Stimulated activated CD8-positive, alpha-beta memory T cell treated with anti-CD3 and anti-CD28 coated beads, Interleukin-15, amount 100 ng/mL, for 24 hours (primary cell): ENCODE measurements at places on chromosomes 7 and 10.

DNA sequence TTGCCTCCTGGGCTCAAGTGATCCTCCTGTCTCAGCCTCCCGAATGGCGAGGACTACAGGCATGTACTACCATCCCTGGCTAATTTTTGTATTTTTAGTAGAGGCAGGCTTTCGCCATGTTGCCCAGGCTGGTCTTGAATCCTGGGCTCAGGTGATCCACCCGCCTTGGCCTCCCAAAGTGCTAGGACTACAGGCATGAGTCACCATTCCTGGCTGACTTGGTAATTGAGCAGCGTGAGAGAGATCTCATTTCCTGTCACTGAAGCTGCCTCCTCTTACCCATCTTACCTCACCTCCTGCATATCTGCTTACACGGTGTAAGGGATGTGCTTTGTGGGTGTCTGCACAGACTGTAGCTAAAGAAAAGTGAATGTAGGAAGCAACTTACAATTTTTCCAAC, 9.7 kb downstream of the IFIT3 start:
- DNase-seq = no peak

- DNase-seq = no peak
Measured at GRCh38 chr7:16590424-16590823, 55.1 kb downstream of the ANKMY2 start.

DNA sequence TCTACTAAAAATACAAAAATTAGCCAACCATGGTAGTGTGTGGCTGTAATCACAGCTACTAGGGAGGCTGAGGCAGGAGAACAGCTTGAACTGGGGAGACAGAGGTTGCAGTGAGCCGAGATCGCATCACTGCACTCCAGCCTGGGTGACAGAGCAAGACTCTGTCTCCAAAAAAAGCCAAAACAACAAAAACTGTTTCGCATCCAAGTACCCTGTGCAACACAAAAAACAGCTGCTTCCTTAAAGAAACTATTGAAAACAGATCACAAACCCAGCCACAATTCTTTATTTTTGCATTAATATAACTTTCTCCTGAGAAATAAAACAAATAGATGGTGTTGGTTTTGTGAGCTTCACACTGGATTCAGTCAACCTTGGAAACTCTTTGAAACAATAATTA, 112.1 kb upstream of the AFAP1L2 start:
- DNase-seq = no peak

GRCh38 chr7:3592401-3593134, 291.5 kb downstream of the SDK1 start:
- no peak for DNase-seq

DNA sequence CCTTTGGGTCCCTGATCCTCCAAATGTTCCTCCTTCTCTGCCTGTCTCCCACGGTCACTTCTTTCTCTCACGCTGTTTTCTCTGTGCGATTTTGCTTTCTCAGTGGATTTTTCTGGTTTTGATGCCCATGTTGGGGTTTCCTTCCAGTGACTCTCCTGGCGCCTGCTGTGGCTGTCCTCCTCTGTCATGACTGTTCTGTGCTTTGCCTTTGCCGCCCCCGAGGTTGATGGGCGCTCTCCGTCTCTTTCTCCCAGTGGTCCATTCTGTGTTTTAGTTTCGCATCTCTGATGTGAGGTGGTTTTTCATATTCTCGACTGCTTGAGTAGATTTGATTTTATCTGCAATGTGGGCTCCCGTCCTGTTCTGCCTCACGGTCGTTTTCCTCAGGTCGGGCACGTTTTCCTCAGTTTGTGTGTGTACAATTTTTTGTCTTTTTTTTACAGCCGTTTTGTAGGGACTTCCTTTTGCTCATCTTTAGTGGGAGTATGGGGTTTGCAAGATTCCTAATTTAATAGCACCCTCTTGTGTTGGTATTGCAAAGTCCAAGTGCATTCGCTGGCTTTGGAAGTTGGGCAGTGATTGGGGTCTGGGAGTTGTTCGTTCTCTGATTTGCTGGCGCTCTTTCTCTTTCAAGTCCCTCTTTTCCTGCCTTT, 100.0 kb downstream of the INPP5A start:
- DNase-seq = no peak

GRCh38 chr10:48598243-48598935, 6.5 kb downstream of the ARHGAP22 start:
- DNase-seq = no peak

DNA sequence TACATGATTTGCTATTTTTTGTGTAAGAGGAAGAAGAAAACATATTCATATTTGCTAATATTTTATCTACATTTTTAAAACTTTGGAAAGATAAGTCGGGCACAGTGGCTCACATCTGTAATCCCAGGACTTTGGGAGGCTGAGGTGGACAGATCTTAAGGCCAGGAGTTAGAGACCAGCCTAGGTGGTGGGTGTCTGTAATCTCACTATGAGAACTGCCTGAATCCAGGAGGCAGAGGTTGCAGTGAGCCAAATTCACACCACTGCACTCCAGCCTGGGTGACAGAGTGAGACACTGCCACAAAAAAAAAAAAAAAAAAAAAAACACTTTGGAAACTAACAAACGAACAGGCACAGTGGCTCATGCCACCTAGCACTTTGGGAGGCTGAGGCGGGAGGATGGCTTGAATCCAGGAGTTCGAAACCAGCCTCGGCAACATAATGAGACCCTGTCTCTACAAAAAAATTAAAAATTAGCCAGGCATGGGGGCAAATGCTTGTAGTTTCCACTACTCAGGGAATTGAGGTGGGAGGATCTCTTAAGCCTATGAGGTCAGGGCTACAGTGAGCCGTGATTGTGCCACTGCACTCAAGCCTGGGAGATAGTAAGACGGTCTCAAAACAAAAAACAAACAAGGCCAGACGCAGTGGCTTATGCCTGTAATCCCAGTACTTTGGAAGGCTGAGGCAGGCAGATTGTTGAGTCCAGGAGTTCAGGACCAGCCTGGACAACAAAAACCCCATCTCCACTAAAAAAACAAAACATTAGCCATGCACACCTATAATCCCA, 25.6 kb downstream of the HERC4 start:
- DNase-seq = no peak

DNA sequence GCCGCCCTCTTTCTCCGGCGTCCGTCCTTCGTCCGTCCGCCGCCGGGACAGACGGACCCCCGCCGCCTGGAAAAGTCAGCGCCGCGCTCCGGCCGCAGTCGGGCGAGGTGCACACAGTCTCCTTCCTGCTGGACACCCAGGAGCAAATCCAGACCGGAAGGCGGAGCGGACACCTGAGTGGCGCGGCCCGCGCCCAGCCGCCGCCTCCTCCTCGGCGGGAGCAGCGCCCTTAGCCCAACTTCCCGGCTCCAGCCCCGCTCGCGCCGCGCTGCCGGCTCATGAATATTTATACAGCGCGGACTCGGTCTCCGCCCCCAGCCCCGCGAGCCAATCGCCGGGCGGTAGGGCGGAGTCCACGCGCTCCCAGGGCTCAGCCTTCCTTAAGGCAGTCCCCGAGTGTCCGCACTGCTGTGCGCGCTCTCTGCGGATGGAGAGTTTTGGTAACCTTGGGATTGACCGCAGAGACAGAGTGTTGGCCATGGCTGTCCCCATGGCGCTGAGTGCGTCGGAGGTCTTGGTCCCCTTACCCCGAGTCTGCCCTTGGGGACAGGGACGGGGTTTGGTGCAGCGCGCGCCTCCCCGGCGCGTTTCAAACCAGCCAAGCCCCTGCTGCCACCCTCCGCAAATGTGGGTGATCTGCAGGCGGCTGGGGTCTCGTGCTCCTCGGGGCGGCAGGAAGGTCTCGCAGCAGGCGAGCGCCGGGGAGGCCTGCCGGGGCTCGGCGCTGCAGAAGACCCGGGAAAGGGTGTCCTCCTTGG, at the start of gene FZD8:
Gene FZD8 (minus strand): TSS at position 262 of the 758 bp plus-strand sequence. CDS start 867 bp downstream, outside the sequence.
- peak; percentile 44 for DNase-seq

- no peak for DNase-seq
Measured at GRCh38 chr10:68133523-68133922, 24.2 kb downstream of the MYPN start.

DNA sequence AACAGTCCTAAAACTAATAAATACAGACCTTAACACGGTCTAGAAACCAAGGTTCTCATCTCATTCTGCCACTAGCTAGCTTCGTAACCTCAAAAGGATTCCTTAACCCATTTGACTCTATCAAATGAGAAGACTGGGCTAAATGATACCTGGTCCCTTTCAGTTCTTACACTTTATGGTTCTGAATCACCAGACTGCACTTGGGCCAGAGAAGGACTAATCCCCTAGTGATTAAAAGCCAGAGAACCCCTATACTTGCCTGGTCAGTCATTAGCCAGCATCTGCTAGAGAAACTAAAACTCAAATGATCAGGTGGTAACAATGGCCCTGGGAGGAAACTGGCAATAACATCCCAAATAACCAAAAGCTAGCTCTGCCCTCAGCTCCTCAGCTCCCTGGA, 16.8 kb downstream of the TMEM243 start:
- no peak for DNase-seq
